ENCODE measurements at places on chromosomes 4 and X.
A peak's percentile ranks its signal among the peaks of the same experiment; 100 is the strongest.

DNA sequence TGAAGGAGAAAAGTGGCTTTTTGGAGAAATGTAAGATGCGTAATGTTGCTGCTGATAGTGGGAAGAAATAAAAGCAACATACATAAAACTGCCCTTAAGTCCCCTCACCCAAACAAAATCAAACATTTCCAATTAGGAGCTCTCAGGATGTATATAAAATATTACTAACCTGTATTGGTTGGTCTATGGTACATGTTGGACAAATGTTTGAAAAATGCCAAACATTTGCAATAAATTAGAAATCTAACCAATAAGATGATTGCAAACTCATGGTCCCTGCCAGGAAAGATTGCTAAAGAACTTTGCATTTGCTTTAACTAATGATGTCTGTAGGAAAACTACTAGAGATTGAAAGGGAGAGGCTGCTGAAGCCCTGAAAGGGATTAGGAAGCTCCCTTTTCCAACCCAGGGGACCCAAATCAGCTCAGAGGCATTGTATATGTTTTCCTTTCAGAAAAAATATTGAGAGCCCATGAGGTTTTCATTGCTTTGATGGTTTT lies 1.8 kb downstream of the SFRP2 start:
- no peak for DNase-seq

GRCh38 chr4:82360298-82361177 lies 13.3 kb downstream of the HNRNPD start:
- DNase-seq = peak; percentile 38

DNA sequence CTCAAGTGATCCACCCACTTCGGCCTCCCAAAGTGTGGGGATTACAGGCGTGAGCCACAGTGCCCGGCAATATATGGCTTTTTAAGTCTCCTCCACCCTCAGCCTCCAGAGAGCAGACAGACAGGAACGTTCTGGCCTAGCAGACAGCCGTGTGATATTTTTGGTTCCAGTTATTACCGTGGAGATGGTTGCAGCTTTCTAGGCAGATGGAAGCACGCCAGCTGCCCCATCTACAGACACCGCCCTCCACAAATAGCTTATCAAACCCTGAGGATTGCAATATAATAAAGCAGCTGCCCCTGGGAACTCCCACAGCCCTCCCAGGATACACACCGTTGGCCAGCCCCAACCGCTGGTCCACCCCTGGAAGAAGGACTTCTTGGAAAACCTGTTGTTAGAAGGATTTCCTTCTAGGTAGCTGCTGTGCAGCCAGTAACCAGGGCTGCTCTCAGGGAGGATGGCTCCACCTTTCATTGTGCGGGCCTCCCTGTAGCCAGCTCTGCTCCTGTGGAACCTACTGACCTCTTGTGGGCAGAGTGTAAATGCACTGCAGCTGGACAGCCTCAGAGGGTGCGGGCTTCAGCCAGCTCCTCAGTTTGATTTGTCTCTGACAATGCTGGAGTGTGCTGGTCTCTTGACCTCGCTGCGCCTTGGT lies 44.0 kb downstream of the SLC25A5 start:
- DNase-seq = peak; percentile 61

GRCh38 chr4:67549123-67549522 lies 3.8 kb upstream of the CENPC start:
- peak; percentile 16 for DNase-seq

DNA sequence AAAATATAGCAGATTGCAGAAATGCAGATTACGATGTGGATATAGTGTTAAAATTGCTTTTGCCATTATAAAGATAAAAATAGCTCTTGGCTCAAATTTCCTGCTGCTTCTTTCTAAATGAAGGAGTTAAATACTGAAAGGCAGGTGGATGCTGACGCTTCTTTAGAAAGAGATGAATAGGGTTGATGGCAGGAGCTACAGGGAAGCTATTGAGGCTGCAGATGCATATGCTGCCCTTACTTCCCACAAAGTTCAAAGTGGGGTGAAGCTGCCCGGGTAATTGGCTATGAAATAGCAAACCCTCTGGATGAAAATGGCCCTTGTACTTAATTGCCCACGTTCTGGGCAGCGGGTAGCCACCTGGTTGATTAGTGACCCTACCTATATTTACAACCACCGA lies 379.5 kb downstream of the ZIC3 start:
- no peak for DNase-seq

DNA sequence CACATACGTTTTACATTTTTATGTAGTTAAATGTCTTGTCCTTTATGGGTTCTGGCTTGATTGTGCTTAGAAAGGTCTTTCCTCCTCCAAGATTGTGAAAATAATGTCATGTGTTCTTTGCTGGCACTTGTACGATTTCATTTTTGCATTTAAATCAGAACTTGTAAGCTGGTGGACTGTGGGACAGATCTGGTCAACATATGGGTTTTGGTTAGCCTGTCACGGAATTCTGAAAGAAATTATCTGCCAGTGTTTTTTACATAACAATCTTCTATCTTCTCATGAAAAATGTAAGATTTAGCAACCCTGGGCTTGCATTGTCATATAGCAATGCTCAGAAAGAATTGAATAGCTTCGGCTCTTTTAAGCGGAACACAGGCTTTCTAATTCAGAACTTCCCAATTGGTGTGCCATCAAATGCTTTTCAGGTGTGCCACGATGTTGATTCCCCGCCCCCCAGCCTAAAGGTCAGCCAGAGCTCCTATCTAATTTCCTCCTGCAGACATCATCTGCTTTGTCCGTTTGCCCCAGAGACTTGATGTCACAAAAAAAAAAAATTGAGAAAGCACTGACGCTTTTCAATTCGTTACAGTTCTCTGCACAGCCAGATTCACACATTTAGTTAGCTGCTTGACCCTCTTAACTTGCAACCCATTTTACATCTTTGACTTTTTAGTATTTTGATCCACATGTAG lies 16.2 kb downstream of the AFF1 start:
- no peak for DNase-seq

DNA sequence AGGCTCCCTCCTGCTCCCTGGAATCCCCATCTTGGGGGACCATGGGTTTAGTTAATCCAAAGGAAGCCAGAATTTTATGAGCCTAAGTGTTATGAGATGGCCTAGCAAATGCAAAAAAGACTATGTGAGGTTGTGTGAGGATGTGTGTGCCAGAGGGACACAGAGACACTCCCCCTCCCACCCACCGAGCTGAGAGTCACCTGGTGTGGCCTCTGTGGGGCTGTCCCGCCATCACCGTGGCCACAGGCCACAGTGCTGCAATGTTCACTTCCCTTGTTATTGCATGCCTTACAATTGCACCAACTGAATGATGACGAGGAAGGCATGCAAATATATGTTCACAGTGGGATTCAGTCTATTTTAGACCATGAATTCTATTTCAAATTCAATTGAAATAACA lies 601 bp upstream of the FGFBP2 start:
- DNase-seq = peak; percentile 56

DNA sequence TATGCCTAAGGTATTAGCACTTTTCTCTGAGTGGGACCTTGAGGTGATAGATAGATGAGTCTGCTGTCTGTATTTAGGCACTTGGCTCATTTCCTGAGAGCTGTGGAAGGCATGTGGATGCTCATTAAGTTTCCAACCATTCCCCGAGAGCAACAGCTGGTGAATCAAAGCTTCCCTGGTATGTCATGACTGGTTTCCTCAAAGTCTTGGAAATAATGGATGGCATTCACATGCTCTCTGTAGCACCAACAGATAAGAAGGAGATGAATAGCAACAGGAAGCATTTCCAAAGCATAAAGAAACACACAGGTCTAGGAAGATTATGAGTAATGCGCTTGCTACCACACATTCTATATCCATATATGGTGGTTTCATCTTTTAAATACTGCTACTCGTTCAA lies 118.3 kb upstream of the ETNPPL start:
- DNase-seq = no peak

GRCh38 chr4:99185581-99185980 lies 33.5 kb downstream of the ADH6 start:
- no peak for DNase-seq

- no peak for DNase-seq
Measured at GRCh38 chr4:106647451-106647850, 278.9 kb upstream of the GIMD1 start.

GRCh38 chr4:153151535-153152455 lies 52.4 kb upstream of the TRIM2 start:
- DNase-seq = peak; percentile 77

DNA sequence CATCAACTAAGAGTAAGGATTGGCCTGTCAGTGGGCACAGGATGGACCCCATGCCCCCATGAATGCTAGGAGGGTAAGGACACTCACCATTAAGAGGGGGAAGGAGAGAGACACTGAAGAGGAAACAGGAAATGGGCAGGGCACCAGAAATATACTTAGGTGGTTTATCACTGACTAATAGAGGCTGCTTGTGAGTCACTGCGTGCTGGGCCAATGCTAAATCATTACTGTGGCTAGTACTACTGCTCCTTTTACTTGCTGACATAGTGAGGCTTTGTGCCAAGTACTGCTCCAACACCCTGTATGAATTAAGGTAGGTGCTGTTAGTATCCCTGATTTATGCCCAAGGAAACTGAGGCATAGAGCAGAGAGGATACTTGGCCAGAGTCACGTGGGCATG lies 130.4 kb upstream of the FRMPD4 start:
- no peak for DNase-seq

DNA sequence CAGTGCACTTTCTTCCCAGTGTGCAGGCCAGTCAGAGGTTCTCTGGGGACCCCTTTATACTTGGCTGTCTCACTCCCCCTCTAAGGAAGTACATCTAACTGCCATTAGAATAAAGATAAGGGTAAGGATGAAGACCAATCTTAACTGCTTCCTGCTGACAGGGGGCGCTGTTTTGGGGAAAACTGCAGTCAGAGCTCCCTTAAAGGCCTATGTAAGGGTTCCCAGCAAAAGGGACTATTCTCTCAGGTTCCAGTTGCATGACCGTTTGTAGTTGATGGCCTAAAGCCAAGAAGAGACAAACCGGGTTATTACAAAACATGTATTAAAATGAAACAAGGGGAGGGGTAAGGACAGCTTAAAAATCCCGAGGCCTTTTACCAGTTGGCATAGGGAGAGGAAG lies 115.6 kb upstream of the SPIN4 start:
- DNase-seq = no peak

DNA sequence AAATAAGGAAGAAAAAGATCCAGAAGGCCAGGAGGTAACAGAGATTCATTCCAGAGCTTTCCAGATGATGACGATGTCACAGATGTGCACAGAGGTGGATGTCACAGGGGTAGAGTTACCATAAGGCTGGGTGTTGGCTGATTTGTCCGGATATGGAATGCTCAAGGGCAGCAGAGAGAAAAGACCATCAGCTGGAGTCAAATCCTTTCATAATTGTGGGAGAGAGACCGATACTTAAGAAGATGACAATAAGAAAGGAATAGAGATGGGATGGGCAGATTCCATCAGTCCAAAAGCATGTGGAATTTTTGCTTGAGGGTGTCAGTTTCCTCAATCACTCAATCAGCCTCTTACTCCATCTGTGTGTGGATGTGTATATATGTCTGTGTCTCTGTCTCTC lies 150.4 kb downstream of the CENPC start:
- no peak for DNase-seq

- peak; percentile 40 for DNase-seq
Measured at GRCh38 chr4:1177274-1178141, 5.1 kb upstream of the SPON2 start.

DNA sequence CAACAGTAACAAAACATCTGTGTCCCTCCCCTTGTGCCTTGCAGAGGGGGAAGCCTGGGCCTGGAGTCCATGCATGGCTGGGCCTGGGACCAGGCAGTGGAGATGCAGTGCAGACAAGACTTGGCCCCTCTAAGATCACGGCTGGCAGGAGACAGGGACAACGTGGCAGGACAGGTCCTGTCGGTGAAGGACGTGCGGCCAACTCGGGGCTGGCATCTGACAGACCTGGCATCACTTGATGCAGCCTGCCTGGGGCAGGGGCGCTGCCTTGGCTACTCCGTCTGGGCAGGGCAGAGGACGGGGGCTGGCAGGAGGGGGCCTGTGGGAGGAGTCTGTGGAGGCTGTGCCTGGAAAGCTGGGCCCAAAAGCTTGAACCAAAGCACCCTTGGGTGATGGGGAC lies 112.1 kb downstream of the CPZ start:
- no peak for DNase-seq

DNA sequence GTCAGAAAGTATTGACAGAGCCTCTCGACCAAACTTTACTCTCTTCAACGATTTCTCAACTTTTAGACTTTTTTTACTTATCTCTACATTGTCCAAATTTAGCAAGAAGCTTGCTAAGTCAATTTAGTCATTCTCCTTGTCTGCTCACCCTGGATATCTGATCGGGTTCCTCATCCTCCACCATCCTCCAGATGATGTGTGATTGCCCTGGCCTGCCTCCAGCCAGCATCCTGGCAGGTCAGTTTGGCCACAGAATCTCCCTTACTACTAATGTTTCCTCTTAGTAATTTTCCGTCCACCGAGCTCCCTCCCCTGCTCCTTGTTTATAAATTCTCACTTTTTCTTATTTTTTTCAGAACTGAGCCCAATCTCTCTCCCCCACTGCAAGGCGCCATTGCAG lies 167.9 kb upstream of the ZFP42 start:
- DNase-seq = no peak

GRCh38 chrX:43949669-43950068 lies 23.5 kb downstream of the NDP start:
- DNase-seq = peak; percentile 21

GRCh38 chr4:185938654-185939053 lies 126.7 kb upstream of the SORBS2 start:
- no peak for DNase-seq

DNA sequence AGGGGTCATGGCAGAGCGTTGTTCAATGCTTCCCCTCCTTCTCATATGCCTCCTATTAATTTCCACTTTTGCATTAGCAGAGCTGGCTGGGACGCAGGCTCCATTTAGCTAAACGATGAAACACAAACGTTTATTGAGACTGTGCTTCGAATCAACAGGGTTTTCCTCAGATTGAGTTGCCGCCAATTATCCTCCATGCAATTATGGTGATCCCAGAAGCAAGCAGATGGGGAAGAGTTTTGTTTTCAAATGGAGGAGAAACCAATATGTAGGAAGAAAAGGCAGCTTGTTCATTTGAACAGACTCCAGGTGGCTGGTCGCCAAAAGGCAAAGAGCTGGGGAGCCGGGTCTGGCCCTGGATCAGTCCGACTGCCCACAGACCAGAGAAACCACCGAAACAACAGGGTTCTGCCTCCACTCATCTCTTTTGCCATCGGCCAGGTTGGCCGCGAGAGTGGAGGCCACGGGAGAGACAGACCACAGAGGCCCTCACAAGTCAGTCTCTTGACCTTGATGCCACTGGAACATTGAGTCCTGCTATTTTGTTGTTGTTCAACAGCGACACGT lies 184.8 kb downstream of the GBA3 start:
- no peak for DNase-seq

DNA sequence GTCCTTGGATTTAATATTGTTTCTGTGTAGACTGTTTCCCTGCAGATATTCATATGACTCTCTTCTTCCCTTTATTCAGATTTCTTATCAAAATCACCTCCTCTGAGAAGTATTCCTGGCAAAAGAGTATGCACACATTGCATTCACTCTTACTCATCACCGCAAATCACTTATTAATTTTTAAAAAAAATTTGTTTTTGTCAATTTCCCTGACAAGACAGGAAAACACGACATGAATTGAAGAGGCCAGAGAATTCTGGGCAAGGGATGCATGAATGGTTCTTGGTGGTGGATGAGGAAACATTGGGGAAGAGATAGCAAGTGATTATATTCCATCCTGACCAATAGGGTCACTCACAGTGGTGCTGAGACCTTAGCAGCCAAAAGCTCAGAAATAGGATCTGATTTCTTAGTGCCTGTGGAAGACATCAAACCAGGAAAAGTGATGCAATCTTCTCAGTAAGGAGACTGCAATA lies 522.5 kb upstream of the AGA start:
- DNase-seq = no peak

Data from inflammatory macrophage (primary cell).